ENCODE measurements at places on chromosomes 5 and 9. TPM values are rescaled to one million over a fixed set of nuclear protein-coding genes. Genes with fewer than 3 reads are reported as not detected.

Gene CARTPT
- not detected for total RNA-seq

Gene MRPL22
- total RNA-seq = 43.8 TPM

DNA sequence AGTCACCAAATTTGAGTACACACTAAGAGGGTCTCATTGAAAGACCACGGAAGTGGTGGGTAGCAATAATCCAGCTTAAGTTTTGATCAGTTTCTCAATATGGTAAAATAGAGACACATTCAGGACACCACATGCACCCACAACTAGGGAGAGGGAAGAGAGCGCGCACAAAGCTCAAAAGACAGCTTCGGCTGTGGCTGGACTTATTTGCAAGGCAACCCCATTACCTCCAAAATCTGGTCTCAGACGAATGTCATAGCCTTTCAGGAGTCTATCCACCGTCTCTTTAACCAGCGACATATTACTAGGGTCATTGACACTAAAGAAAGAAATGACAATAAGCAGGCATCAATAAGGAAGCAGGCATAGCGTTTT lies 443 bp downstream of the GABRB2 start:
- no peak for DNase-seq

DNA sequence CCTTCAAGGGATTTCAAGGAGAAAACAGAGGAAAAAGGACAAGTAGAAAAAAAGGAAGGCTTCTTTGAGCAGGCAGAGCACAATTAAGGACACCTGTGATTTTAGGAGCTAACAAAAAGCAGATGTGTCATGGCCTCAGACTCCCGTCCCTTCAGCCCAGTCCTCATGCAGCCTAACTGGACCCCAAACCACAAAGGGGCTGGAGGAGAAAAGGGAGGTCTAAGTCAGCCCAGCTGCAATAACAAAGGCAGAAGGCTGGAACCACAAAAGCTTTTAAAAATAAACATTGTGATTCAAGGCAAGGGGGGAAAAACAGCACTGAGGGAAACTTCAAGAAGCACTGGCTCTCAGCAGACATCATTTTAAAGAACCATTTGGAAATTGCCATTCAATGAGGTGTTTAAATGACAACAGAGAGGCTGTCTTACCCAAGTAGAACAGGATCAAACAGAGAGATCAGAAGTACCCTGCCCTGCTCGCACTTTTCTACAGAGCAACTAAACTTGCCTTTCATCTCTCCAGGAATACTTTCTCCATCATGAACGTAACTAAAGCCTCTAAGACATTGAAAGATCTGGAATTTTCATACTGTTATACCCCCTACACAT lies 89.3 kb downstream of the SEMA5A start:
- DNase-seq = no peak

Gene C8G
- 0.25 TPM for total RNA-seq

DNA sequence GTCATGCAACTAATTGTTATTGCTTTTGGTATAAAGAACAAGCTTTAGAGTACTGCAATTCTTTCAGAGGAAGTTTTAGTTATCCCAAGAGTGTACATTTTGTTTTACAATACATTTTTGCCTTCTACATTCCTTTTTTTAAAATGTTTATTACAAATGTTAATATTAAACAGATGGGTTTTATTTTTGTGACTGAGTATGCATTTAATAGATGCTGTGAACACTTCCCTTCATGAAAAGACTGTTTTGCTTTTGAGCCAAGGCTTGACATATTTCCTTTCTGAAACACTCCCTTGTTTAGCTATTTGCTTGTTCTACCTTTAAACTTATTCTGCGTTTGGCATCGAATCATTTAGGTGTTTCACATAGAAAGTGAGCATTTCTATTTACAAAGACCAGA lies 14.8 kb upstream of the ZNF474 start:
- DNase-seq = no peak

Gene CCDC152
- total RNA-seq = 2.8 TPM

Data from foreskin keratinocyte (primary cell).